ENCODE measurements at places on chromosomes 3 and 15. TPM values are rescaled to one million over a fixed set of nuclear protein-coding genes. Genes with fewer than 3 reads are reported as not detected.

Gene WDR93
- total RNA-seq, result not detected

GRCh38 chr3:4741404-4742307 is 237.6 kb upstream of the BHLHE40 start:
- peaks cover 35% of the 10 kb centered on the region for H3K36me3 ChIP-seq
- peak overlapping the region; percentile 57 for H3K27ac ChIP-seq
- no peak overlapping the region for H3K4me3 ChIP-seq
- H3K27me3 ChIP-seq, result no peaks in the 10 kb centered on the region

DNA sequence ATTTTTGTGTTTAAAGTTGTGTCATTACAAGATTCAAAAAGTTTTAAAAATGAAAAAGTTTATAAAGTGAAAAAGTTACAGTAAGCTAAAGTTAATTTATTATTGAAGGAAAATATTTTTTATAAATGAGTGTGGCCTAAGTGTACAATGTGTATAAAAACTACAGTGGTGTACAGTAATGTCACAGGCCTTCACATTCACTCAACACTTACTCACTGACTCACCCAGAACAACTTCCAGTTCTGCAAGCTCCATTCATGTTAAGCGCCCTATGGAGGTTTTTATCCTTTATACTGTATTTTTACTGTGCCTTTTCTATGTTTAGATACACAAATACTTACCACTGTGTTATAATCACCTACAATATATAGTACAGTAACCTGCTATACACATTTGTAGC is 76.3 kb downstream of the DTWD1 start:
- no peaks in the 10 kb centered on the region for H3K27me3 ChIP-seq
- no peak for DNase-seq
- no peak overlapping the region for H3K4me3 ChIP-seq
- no peaks in the 10 kb centered on the region for H3K36me3 ChIP-seq
- no peak overlapping the region for H3K27ac ChIP-seq
- no peaks in the 10 kb centered on the region for H3K4me1 ChIP-seq

DNA sequence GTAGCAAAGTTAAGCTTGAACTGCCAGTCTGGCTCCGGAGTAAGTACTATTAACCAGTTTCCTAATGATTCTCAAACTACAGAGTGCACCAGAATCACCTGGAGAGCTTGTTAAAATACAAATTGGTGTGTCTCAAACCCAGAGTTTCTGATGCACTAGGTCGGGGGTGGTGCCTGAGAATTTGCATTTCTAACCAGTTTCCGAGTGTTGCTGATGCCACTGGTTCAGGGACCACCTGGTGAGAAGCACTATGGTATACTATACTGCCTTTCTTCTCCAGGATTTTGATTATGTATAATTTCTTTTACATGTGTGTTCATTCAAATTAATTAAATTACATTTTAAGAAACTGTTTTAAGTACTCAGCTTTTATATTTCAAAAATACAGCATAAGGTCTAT is 48.8 kb upstream of the PLSCR5 start:
- no peak overlapping the region for H3K4me3 ChIP-seq
- DNase-seq, result no peak
- H3K27me3 ChIP-seq, result peaks cover 2% of the 10 kb centered on the region
- H3K36me3 ChIP-seq, result peaks cover 1% of the 10 kb centered on the region
- no peak overlapping the region for H3K27ac ChIP-seq

DNA sequence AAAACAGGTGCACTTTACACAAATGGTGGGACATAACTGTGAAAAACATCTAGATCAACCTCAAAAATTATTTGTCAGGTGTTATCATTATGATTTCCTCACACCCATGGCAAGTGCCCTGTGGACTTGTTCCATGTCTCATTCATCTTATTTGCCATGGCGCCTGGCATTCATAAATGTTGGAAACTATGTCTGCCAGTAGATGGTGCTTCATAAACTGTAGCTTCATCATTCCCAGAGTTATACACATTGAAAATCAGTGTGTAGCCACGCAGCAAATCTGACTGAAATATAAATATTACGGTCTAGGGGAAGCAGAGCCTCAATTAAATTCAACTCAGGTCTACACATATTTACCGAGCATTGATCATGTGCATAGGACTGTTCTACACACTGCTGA is 90.7 kb downstream of the IMPG2 start:
- DNase-seq, result no peak
- no peaks in the 10 kb centered on the region for H3K36me3 ChIP-seq
- no peak overlapping the region for H3K27ac ChIP-seq
- no peak overlapping the region for H3K4me3 ChIP-seq
- no peaks in the 10 kb centered on the region for H3K4me1 ChIP-seq
- no peaks in the 10 kb centered on the region for H3K27me3 ChIP-seq

DNA sequence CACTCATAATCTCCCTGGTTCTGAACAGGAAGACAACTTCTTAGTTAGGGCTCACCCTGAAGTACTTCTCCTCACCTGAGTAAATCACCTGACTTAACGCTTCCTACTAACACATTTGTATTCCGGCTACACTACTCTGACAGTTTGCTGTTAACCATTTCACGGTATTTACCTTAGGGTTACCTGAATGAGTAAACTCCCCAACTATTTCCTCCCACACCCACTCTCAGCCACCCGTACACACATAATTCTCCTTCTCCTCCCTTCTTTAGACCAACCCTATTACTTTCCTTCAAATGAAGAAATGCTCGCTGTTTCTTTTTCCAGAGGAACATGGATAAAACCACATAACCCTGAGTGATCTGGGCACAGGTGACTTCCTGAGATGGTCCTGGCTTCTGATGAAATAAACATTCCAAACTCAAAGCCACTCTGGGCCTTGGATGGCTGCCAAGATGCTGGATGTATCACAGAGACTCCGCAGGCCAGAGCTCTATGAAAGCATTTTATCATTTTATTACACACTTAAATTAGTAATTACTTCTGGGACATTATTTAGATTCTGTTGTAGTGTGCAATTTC is 183.6 kb upstream of the ATP11B start:
- no peak overlapping the region for H3K27ac ChIP-seq
- DNase-seq, result no peak
- H3K36me3 ChIP-seq, result no peaks in the 10 kb centered on the region
- no peak overlapping the region for H3K4me3 ChIP-seq
- H3K4me1 ChIP-seq, result no peaks in the 10 kb centered on the region
- peaks cover 6% of the 10 kb centered on the region for H3K27me3 ChIP-seq

- no peaks in the 10 kb centered on the region for H3K36me3 ChIP-seq
- DNase-seq, result no peak
- no peak overlapping the region for H3K4me3 ChIP-seq
- no peak overlapping the region for H3K27ac ChIP-seq
- H3K4me1 ChIP-seq, result no peaks in the 10 kb centered on the region
These were observed 110.5 kb upstream of the ADAMTS9 start for GRCh38 chr3:64798316-64798715.

Gene TMEM40
- not detected for total RNA-seq

DNA sequence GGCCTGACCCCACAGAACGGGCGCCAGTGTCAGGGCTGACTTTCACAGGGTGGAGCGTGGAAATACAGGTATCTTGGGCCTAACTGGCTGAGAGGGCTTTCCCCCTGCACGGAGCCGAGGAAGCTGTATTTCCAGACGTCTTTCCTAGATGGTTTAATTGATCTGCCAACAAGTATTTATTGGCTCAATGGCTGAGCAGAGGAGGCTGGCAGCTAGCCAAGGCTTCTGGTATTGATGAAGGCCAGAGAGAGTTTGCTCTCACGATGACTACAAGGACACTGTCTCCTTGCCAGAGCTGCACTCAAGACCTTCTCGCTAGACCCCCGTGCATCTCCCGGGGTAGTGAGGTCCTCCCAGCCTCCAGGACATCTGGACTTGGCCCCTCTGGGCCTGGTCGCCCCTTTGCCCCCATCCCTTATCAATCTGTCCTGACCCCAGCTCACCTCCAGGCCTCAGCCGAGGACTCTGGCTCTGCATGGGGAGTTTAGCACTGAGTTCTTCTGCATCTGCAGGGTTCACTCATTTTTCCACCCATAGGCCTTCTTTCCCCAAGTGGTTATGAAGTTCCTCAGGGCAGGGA is 20.6 kb downstream of the SPSB4 start:
- no peak for DNase-seq
- no peak overlapping the region for H3K4me3 ChIP-seq
- H3K27me3 ChIP-seq, result no peaks in the 10 kb centered on the region
- no peaks in the 10 kb centered on the region for H3K36me3 ChIP-seq
